ENCODE measurements at places on chromosomes 4 and X.

- H3K36me3 ChIP-seq, result no peaks in the 10 kb centered on the region
- H3K4me3 ChIP-seq, result no peak overlapping the region
- no peak for DNase-seq
- H3K27ac ChIP-seq, result no peak overlapping the region
- H3K4me1 ChIP-seq, result peaks cover 22% of the 10 kb centered on the region
These were observed 171.2 kb downstream of the PPP3CA start for GRCh38 chr4:101175896-101176676.

DNA sequence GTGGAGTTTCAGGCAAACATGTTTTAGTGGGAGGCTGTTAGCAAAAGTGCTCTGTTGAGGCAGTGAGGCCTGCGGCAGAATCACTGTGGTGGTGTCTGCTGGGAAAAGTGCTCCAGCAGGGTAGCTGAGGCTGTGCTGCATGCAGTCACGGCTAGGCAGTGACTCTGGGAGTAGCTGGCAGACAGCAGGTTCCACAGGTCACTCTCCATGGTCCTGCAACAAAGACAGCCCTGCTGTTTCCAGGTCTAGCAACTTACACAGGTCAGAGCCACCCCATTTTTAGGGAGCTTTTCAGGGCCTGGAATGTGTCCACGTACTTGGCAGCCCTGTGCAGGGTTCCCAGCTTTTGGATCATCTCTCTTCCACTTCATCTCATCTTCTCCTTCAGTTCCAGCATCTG lies 184.3 kb downstream of the NAA11 start:
- no peaks in the 10 kb centered on the region for H3K36me3 ChIP-seq
- no peak overlapping the region for H3K27ac ChIP-seq
- no peaks in the 10 kb centered on the region for H3K27me3 ChIP-seq
- no peaks in the 10 kb centered on the region for H3K4me1 ChIP-seq
- no peak for DNase-seq
- no peak overlapping the region for H3K4me3 ChIP-seq

- no peak for DNase-seq
- no peaks in the 10 kb centered on the region for H3K36me3 ChIP-seq
- peaks cover 17% of the 10 kb centered on the region for H3K27me3 ChIP-seq
- H3K4me1 ChIP-seq, result peaks cover 38% of the 10 kb centered on the region
- peak overlapping the region; percentile 10 for H3K27ac ChIP-seq
These were observed 3.1 kb upstream of the SETD7 start for GRCh38 chr4:139559089-139559479.

DNA sequence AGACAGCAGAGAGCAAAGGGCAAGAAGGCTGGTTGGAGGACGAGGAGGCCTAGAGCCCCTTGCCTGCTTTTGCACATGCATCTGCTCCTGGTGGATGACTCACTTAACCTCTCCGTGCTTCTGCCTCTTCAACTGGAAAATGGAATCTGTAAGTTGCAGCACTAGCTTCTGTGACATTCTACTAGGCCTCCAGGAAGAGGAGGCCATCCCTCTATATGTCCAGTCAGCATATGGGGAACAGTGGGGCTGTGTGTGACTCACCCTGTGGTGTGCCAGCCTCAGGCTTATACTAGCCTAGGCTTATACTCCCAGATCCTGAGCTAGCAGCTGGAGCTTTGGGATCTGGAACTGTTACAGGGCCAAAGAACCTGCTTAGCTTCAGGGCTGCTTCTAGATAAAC lies 36.0 kb downstream of the RTL9 start:
- no peak for DNase-seq
- H3K27ac ChIP-seq, result no peak overlapping the region
- no peaks in the 10 kb centered on the region for H3K4me1 ChIP-seq
- H3K36me3 ChIP-seq, result no peaks in the 10 kb centered on the region

- no peak for DNase-seq
- H3K27ac ChIP-seq, result no peak overlapping the region
- H3K27me3 ChIP-seq, result no peaks in the 10 kb centered on the region
- H3K4me3 ChIP-seq, result no peak overlapping the region
These were observed 867.8 kb downstream of the CCSER1 start for GRCh38 chr4:90994851-90995574.

GRCh38 chr4:30295652-30296051 lies 424.5 kb upstream of the PCDH7 start:
- no peaks in the 10 kb centered on the region for H3K36me3 ChIP-seq
- no peak for DNase-seq
- no peaks in the 10 kb centered on the region for H3K4me1 ChIP-seq
- H3K4me3 ChIP-seq, result no peak overlapping the region

DNA sequence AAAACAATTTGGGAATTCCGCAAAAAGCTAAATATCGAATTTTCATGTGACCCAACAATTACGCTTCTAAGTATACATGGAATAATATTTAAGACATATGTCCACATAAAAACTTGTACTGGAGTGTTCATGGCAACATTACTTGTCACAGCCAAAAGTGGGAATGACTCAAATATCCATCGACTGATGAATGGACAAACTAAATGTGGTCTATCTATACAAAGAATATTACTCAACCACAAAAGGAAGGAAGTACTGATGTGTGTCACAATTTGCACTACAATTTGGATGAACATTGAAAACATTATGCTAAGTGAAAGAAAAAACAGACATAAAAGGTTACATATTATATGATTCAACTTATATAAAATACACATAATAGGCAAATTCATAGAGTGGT lies 71.9 kb downstream of the AFF2 start:
- H3K36me3 ChIP-seq, result no peaks in the 10 kb centered on the region
- no peak overlapping the region for H3K27ac ChIP-seq
- no peaks in the 10 kb centered on the region for H3K4me1 ChIP-seq
- no peak overlapping the region for H3K4me3 ChIP-seq

DNA sequence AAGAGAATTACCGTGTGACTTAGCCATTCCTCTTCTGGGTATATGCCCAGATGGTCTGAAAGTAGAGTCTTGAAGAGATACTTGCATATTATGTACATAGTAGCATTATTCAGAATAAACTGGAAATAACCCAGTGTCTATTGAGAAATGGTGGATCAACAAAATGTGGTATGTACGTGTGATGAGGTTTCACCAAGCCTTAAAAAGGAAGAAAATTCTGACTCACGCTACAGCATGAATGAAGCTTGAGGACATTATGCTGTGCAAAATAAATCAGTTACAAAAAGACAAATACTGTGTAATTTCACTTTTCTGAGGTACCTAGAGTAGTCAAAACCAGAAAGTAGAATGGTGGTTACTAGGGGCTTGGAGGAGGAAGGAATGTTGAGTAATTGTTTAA lies 37.3 kb downstream of the GBA3 start:
- no peaks in the 10 kb centered on the region for H3K36me3 ChIP-seq
- DNase-seq, result no peak
- H3K4me1 ChIP-seq, result no peaks in the 10 kb centered on the region
- no peak overlapping the region for H3K4me3 ChIP-seq
- peaks cover 2% of the 10 kb centered on the region for H3K27me3 ChIP-seq
- no peak overlapping the region for H3K27ac ChIP-seq

GRCh38 chrX:150201841-150202240 lies 161.3 kb upstream of the MAMLD1 start:
- H3K27ac ChIP-seq, result no peak overlapping the region
- H3K4me3 ChIP-seq, result no peak overlapping the region

DNA sequence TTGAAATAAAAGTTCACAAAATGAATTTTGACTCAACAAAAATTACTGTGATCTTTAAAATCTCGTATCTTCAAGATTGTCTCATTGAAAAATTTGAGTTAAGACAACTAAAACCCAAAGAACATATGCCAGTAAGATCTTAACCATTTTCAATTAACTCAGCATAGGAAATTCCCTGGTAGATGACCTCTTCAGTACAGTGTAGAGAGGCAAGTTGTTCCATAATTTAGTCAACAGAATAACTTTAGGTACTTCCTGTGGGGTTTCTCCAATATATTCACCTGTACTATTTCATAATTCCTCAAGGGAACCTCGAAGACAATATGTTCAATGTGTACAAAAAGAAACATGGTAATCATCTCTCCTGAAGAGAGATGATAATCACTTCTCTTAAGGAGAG lies 145.3 kb downstream of the COL25A1 start:
- DNase-seq, result no peak
- peaks cover 5% of the 10 kb centered on the region for H3K27me3 ChIP-seq
- H3K36me3 ChIP-seq, result no peaks in the 10 kb centered on the region
- no peaks in the 10 kb centered on the region for H3K4me1 ChIP-seq

GRCh38 chr4:3176367-3177229 lies 72.4 kb upstream of the MSANTD1 start:
- H3K27me3 ChIP-seq, result no peaks in the 10 kb centered on the region
- DNase-seq, result no peak
- H3K36me3 ChIP-seq, result peaks cover 40% of the 10 kb centered on the region

GRCh38 chr4:126627255-126627654 lies 1005.5 kb upstream of the INTU start:
- no peak overlapping the region for H3K27ac ChIP-seq
- no peak overlapping the region for H3K4me3 ChIP-seq
- no peaks in the 10 kb centered on the region for H3K27me3 ChIP-seq
- no peak for DNase-seq

DNA sequence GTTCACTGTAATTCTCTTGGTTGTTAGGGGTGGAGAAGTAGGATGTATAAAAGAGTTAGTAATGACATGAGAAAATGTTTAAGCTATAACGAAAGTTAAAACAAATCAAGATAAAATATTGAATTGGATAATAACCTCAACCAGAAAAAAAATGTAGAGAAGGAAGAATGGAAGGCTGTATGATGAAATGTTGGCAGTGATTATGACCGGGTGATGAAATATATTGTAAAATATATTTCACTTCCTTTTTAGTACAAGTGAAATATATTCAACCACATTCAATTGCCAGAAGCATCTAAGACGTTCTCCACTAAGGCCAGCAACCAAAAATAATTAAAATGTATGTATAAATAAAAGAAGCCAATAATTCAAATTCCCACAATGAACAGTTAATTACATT lies 309.3 kb upstream of the FGF13 start:
- H3K27ac ChIP-seq, result no peak overlapping the region
- H3K4me3 ChIP-seq, result no peak overlapping the region
- DNase-seq, result no peak
- no peaks in the 10 kb centered on the region for H3K27me3 ChIP-seq

- H3K4me3 ChIP-seq, result no peak overlapping the region
- H3K27ac ChIP-seq, result no peak overlapping the region
- no peaks in the 10 kb centered on the region for H3K27me3 ChIP-seq
These were observed 220.1 kb upstream of the STK26 start for GRCh38 chrX:131802836-131803626.

DNA sequence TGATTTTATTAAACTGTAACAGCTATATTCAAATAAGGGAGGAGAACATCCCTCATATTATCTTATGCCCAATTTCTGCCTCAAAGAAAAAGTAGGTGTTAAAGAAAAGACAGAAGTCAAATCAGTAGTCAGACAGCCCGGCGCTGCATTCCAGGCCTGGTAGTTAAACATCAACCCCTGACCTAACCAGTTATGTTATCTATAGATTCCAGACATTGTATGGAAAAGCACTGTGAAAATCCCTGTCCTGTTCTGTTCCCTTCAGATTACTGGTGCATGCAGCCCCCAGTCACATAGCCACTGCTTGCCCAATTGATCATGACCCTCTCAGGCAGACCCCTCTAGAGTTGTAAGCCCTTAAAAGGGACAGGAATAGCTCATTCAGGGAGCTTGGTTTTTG lies 269.9 kb upstream of the GALNT7 start:
- no peak overlapping the region for H3K27ac ChIP-seq
- peaks cover 2% of the 10 kb centered on the region for H3K27me3 ChIP-seq
- no peak overlapping the region for H3K4me3 ChIP-seq
- no peaks in the 10 kb centered on the region for H3K36me3 ChIP-seq
- no peaks in the 10 kb centered on the region for H3K4me1 ChIP-seq
- DNase-seq, result no peak

- no peak overlapping the region for H3K4me3 ChIP-seq
- peaks cover 48% of the 10 kb centered on the region for H3K27me3 ChIP-seq
- H3K36me3 ChIP-seq, result no peaks in the 10 kb centered on the region
- no peak for DNase-seq
- peaks cover 6% of the 10 kb centered on the region for H3K4me1 ChIP-seq
These were observed 70.6 kb downstream of the MGST2 start for GRCh38 chr4:139736274-139736660.

GRCh38 chr4:139743027-139743426 lies 77.4 kb downstream of the MGST2 start:
- peaks cover 3% of the 10 kb centered on the region for H3K27me3 ChIP-seq
- no peaks in the 10 kb centered on the region for H3K36me3 ChIP-seq
- no peak for DNase-seq
- H3K4me3 ChIP-seq, result no peak overlapping the region
- H3K4me1 ChIP-seq, result no peaks in the 10 kb centered on the region
- H3K27ac ChIP-seq, result no peak overlapping the region

DNA sequence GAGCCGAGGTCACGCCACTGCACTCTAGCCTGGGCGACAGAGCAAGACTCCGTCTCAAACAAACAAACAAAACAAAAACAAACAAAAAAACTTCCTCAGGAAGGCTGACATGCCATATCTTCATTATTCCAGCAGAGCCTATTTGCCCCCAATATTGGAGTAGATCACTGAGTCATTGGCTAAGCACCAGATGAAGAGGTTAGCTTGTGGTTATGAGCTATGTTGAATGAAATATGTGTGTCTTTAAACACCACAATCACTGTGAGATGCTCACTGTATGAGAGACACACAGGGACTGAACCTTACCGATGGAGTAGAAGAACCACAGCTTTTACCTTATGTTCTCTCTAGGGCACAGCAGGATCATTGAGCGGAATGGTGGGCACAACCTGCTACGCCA lies 122.1 kb upstream of the EOLA2 start:
- H3K36me3 ChIP-seq, result no peaks in the 10 kb centered on the region
- DNase-seq, result no peak
- H3K27ac ChIP-seq, result no peak overlapping the region
- no peak overlapping the region for H3K4me3 ChIP-seq
- no peaks in the 10 kb centered on the region for H3K4me1 ChIP-seq

GRCh38 chr4:6914448-6914847 lies 4.8 kb downstream of the TBC1D14 start:
- H3K4me1 ChIP-seq, result peaks cover 71% of the 10 kb centered on the region
- peaks cover 7% of the 10 kb centered on the region for H3K36me3 ChIP-seq
- H3K4me3 ChIP-seq, result no peak overlapping the region
- no peak for DNase-seq

GRCh38 chr4:67556436-67556835 lies 2.1 kb upstream of the STAP1 start:
- no peak for DNase-seq
- no peak overlapping the region for H3K27ac ChIP-seq
- H3K4me3 ChIP-seq, result no peak overlapping the region
- peaks cover 55% of the 10 kb centered on the region for H3K4me1 ChIP-seq
